ENCODE measurements at places on chromosomes 7 and 10.
A peak's percentile ranks its signal among the peaks of the same experiment; 100 is the strongest.

GRCh38 chr10:7301006-7301778 lies 109.6 kb downstream of the SFMBT2 start:
- peak; percentile 14 for DNase-seq

GRCh38 chr7:105387508-105388355 lies 989 bp downstream of the SRPK2 start:
- DNase-seq: peak; percentile 42

GRCh38 chr7:78514634-78515033 lies 716.1 kb downstream of the PHTF2 start:
- DNase-seq: no peak

- no peak for DNase-seq
Measured at GRCh38 chr7:24920451-24921361, 59.3 kb downstream of the OSBPL3 start.
